Stimulated activated CD8-positive, alpha-beta memory T cell treated with anti-CD3 and anti-CD28 coated beads, Interleukin-15, amount 100 ng/mL, for 4 hours (primary cell): ENCODE measurements at places on chromosomes 6 and 20.

GRCh38 chr6:69027861-69028260 lies 392.8 kb downstream of the ADGRB3 start:
- no peak for DNase-seq

- no peak for DNase-seq
Measured at GRCh38 chr6:13285705-13286104, 42.6 kb downstream of the TBC1D7 start.

- no peak for DNase-seq
Measured at GRCh38 chr20:6103301-6103700, 19.5 kb downstream of the FERMT1 start.

GRCh38 chr20:53284256-53284655 lies 309.4 kb downstream of the ZNF217 start:
- no peak for DNase-seq

DNA sequence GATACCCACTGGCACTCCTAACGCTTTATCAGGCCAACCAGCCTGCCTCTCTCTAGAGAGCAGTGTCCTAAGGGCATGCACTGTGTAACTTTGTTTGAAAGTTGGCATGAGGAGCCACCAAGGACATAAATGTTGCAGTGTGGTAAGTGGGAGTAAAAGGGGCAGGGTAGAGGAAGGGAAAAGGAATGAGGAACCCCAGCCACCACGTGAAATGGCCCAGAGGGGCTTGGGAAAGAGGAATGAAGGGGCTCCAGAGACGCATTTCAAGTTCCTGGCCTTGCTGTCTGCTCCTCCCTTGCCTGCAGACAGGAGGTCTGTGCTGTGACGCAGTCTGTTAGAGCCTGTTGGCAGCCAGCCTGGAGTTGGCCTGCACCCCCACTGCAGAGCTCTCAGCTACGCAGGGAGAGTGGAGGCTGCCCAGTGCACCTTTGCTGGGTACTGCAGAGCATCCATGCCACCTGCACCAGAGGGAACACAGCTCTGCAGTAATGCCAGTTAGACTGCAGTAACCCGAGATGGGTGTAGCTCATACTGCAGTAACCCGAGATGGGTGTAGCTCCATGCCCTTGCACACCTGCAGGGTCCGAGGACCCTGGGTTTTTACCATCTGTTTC lies 86.8 kb upstream of the SNAP25 start:
- no peak for DNase-seq

- no peak for DNase-seq
Measured at GRCh38 chr20:32429745-32430360, 71.7 kb downstream of the ASXL1 start.

GRCh38 chr20:45445805-45446562 lies 23.6 kb upstream of the WFDC2 start:
- no peak for DNase-seq

DNA sequence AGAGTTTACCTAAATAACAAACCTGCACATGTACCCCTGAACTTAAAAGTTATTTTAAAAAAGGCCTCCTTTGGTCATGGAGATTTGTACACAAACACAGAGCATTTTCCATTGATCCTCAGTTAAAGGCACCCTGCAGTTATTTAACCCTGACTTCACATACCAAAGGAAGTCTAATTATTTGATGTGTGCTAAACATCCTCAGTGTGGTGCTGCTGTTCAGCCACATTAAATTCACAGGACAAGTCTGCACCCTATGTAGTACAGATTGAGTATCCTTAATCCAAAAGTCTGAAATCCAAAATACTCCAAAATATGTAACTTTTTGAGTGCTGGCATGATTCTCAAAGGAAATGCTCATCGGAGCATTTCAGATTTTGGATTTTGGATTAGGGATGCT lies 21.4 kb downstream of the KCNQ5 start:
- no peak for DNase-seq

- DNase-seq: no peak
Measured at GRCh38 chr6:17813542-17813941, 106.8 kb upstream of the NUP153 start.

- no peak for DNase-seq
Measured at GRCh38 chr20:46324960-46325703, 16.8 kb upstream of the CDH22 start.

GRCh38 chr6:79334674-79335073 lies 100.2 kb upstream of the HMGN3 start:
- DNase-seq: no peak

- no peak for DNase-seq
Measured at GRCh38 chr20:36950414-36951197, 902 bp downstream of the SAMHD1 start.

DNA sequence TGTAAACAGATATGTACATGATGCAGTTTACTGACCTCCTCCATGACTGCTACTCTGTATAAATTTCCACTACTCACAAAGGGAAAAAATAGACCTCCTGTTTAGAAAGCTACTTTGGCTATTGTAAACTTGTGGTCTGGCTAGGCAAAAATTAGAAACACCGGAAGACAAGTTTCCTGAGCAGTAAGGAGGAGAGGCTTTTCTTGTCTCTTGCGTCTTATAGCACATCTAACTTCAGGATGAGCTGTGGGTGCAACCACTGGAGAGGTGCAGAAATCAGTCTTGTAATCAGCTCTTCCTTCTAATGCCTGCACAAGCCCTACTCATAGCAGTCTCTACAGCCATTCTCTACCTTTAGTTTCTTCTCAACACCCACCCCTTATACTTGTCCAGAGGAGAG lies 296.5 kb upstream of the SLC35B3 start:
- DNase-seq: no peak

DNA sequence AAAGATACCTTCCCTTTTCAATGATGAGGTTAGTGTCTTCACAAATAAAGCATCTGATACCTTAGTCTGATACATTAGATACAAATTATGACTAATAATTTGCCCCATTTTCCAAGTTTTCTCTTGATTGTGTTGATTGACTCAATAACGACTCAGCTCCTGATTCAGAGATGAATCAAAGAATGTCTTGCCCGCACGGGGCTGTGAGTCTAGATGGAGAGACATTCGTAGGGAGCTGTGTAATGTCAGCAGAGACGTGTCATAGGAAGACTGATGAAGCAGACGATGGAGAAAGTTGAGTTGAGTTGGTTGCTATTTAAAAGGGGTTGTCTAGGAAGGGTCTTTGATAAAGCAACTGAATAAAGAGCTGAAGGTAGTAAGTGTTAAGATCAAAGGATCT lies 78.2 kb downstream of the TSHZ2 start:
- DNase-seq: no peak

DNA sequence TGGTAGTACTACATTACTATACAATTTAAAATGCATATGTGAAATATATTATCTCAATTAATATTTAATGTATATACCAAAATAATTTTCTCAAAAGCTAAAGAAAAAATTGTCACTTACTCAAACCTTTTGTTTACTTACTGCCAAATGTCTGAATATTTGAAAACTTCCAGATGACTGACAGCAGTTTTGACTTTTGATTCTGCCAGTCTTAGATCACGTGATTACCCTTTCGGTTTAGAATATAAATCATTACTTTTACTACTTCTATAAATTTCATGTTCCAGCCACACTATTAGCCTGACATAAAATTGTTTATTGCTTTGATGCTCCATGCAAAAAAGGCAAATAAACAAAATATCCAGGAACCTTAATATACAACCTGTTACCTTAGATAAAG lies 680.7 kb upstream of the ID4 start:
- DNase-seq: no peak

DNA sequence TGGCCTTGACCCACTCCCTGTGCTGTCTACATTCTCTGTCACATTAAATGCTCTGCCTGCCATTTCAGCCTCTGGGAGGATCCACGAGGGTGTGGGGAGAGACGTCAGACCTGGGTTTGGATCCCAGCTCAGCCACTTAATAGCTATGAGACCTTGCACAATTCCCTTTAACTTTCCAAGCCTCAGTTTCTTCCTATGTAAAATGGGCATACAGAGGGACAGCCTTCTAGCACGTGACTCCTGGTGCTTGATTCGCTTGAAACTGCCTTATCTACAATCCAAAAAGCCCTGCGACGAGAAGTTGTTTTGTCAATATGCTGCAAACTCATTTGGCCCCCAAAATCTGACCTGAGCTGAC lies 40.0 kb downstream of the TOX2 start:
- no peak for DNase-seq

- no peak for DNase-seq
Measured at GRCh38 chr6:25781134-25781533, 26.6 kb downstream of the SLC17A4 start.

- DNase-seq: no peak
Measured at GRCh38 chr6:71977884-71978283, 91.5 kb downstream of the RIMS1 start.

- no peak for DNase-seq
Measured at GRCh38 chr6:153130515-153131036, 506 bp downstream of the RGS17 start.

DNA sequence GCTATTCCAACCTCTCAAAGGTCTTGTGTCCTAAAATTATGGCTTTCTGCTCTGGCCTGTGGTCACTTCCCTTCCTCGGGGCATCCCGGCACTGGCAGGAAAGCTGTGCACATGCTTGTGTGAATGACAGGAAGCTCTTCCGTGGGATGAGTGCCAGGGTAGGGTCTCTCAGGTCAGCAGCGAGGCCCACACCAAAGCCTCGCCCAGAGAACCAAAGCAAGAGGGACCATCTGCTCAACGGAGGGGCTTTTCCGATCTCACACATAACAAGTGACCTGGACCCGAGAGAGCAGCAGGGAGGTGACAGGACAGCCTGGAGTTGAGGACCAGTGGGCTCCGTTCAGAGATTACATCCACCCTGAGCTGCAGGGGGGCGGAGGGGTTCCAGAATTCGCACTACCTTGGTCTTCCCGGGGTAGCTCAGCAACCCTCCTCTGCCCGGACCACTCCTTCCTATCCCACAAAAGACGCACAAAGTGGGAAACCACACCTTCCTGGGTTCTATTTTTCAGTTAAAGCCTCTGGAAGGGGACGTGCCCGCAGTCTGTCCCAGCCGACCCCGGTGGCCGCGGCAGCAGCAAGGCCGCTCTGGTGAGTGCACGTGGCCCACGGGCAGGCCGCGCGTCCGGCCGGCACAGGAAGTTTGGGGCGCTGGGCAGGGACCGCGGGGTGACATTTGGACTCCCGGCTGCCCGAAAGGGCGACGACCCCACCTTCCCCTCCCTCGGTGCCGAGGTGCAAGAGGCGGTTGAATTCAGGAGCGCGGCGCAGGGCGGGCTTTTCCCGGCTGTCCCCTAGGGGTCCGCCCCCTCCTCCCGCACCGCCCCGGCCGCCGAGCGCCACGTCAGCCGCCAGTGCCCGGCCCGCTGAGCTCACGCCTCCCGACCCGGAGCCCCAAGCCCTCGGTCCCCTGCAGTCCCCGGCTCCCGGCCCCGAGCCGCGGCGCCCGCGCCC lies 988 bp downstream of the TXNDC5 start:
- peak; percentile 17 for DNase-seq

GRCh38 chr6:54193560-54193959 lies 82.3 kb downstream of the MLIP start:
- no peak for DNase-seq

GRCh38 chr6:163617549-163617948 lies 203.0 kb downstream of the QKI start:
- no peak for DNase-seq

DNA sequence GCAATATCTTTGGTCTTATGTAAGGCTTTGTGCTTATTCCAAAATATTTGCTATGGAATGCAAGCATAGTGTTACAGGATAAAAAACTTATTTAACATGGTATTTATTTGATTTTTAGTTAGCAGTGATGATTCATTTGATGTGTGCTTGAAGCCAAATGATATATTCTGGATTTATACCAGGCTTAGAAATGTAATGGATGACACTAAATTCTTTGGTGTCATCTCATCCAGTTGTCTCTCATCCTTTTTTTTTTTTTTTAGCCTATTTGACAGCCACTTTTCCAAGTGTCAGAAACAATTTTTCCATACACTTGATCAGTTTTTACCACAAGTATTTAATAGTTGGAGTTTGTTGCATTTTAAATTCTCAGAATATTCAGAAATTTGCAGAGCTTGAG lies 515.3 kb downstream of the CDKAL1 start:
- no peak for DNase-seq

GRCh38 chr6:88232753-88233152 lies 66.6 kb upstream of the CNR1 start:
- DNase-seq: no peak

- no peak for DNase-seq
Measured at GRCh38 chr20:59806578-59806975, 126.9 kb downstream of the SYCP2 start.

- no peak for DNase-seq
Measured at GRCh38 chr6:165439928-165440554, 130.6 kb upstream of the C6orf118 start.

DNA sequence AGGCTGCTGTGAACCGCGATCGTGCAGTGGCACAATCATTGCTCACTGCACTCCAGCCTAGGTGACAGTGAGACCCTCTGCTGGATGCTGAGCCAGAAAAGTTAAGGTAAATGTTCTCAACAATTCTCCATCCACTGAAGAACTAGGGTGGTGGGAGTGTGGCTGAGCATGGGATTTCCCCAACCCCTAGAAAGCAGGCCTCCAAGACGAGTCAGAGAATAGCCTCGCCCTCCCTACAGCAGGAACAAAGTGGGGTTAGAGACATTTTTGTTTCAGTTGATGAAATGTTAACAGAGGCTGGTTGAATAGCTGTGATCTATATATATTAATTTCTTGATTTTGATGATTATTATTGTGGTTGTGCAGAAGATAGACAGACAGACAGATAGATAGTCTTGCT lies 6.1 kb upstream of the ALDH8A1 start:
- no peak for DNase-seq

DNA sequence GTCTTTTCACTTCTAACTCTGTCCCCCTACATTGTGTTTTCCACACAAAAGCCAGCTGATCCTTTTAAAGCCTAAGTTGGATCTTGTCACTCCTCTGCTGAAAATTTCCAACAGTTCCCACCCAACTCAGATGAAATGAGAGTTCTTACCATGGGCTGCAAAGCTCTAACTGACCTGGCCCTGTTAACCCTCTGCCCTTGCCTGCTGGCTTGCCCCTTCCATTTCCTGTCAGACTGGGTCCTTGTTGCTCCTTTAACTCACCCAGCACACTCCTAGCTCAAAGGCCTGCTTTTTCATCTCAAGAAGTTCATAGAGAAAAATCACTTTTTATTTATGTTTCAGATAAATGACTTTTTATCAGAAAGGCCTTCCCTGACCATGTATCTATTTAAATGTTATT lies 66.5 kb upstream of the HEY2 start:
- no peak for DNase-seq

DNA sequence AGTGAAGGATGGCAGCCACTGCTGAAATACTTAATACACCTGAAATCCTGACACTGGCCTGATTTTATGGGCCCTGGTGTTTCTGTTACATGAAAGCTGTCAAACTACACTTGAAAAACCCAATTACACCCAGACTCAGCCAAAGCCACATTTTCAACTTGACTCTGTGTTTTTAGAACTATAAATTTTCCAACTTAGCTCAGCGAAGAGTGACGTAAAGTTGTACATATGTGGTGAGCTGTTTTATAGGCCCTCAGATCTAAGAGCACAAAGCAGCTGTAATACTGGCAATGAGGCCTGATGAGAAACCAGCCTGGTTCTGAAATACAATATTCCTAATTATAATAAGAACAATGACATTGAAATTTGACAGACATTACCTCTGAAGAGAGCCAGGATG lies 18.6 kb downstream of the SCML4 start:
- no peak for DNase-seq
